ENCODE measurements at places on chromosomes 11 and 22. TPM values are rescaled to one million over a fixed set of nuclear protein-coding genes. Genes with fewer than 3 reads are reported as not detected.

Gene GRAMD1B
- total RNA-seq = 8.8 TPM

Gene STIM1
- total RNA-seq = 25.4 TPM

Gene DEFB131B
- not detected for total RNA-seq

Gene MRGPRE
- 1.7 TPM for total RNA-seq

Gene CELSR1
- total RNA-seq = 180 TPM

Gene VPREB1
- total RNA-seq = not detected

Gene BIK
- total RNA-seq = 28.5 TPM

Gene CLCF1
- total RNA-seq = 33.1 TPM

Gene C11orf16
- not detected for total RNA-seq

Gene MYBPC3
- not detected for total RNA-seq

Gene MEI1
- total RNA-seq = 3.4 TPM

Gene FGF19
- not detected for total RNA-seq

Gene OR2AG2
- 0.04 TPM for total RNA-seq

Gene TMEM138
- 28.0 TPM for total RNA-seq

Gene LINC01488
- not detected for total RNA-seq

Gene SCGB1C1
- not detected for total RNA-seq

Gene CDC45
- total RNA-seq = 10.5 TPM

Gene MUC5AC
- total RNA-seq = not detected

Gene TLCD5
- total RNA-seq = 9.3 TPM

Gene SLC35C1
- total RNA-seq = 25.4 TPM

Gene CDC42BPG
- 12.8 TPM for total RNA-seq

Gene OR52I1
- not detected for total RNA-seq

Gene CNGA4
- total RNA-seq = 0.14 TPM

Gene EFCAB6
- total RNA-seq = 2.3 TPM

Gene MS4A14
- total RNA-seq = not detected

Gene IGSF9B
- 6.3 TPM for total RNA-seq

Gene NPTXR
- total RNA-seq = 5.4 TPM

Gene MUC6
- total RNA-seq = not detected

Gene PHLDB1
- 99.0 TPM for total RNA-seq

Gene DNAJB13
- not detected for total RNA-seq

Gene TRIM44
- total RNA-seq = 40.9 TPM

Gene OR52A5
- not detected for total RNA-seq

Gene MAPK8IP2
- 1.0 TPM for total RNA-seq

Gene RASSF10
- 3.9 TPM for total RNA-seq

Gene KRTAP5-1
- not detected for total RNA-seq

Gene PLAAT5
- total RNA-seq = 0.14 TPM

Gene ANO5
- 2.3 TPM for total RNA-seq

Gene TBCEL
- 14.7 TPM for total RNA-seq

Gene WNT7B
- 15.3 TPM for total RNA-seq

Gene CXCR5
- total RNA-seq = 0.14 TPM

Gene IL10RA
- total RNA-seq = 0.25 TPM

Gene MISFA
- total RNA-seq = not detected

Gene JAM3
- total RNA-seq = 28.0 TPM

Gene BSCL2
- 56.1 TPM for total RNA-seq

Gene CTSW
- total RNA-seq = not detected

Gene CAPN5
- 9.7 TPM for total RNA-seq

Gene RAB39A
- total RNA-seq = 1.3 TPM

Gene LMO2
- total RNA-seq = 2.5 TPM

Gene P2RY6
- total RNA-seq = 4.5 TPM

Gene ARHGAP8
- 22.9 TPM for total RNA-seq

Gene MRPL49
- total RNA-seq = 67.6 TPM

Gene CADM1
- total RNA-seq = 41.7 TPM

Gene EIF3F
- 334 TPM for total RNA-seq

Gene AMOTL1
- 48.8 TPM for total RNA-seq

Gene MYEOV
- 36.9 TPM for total RNA-seq

Gene CABP4
- 0.17 TPM for total RNA-seq

All from kidney epithelial cell (primary cell).